ENCODE measurements at places on chromosomes 12 and 14. TPM values are rescaled to one million over a fixed set of nuclear protein-coding genes. Genes with fewer than 3 reads are reported as not detected.

The FGF6 gene
- not detected for total RNA-seq

The NRIP2 gene
- total RNA-seq = 0.25 TPM

The DBX2 gene
- 2.2 TPM for total RNA-seq

The NTS gene
- total RNA-seq = 0.49 TPM

The ESPL1 gene
- total RNA-seq = 2.2 TPM

The TMEM121 gene
- 20.2 TPM for total RNA-seq

The TAS2R20 gene
- 7.4 TPM for total RNA-seq

The TULP3 gene
- 13.0 TPM for total RNA-seq

The BCL11B gene
- total RNA-seq = 35.4 TPM

The MRPS35 gene
- total RNA-seq = 51.1 TPM

The CRIP1 gene
- total RNA-seq = 2.0 TPM

The ERBB3 gene
- 6.4 TPM for total RNA-seq

The GLIPR1 gene
- total RNA-seq = 1.2 TPM

The RND1 gene
- total RNA-seq = 27.5 TPM

The DCN gene
- total RNA-seq = 46.7 TPM

The PMCH gene
- not detected for total RNA-seq

The GSG1 gene
- not detected for total RNA-seq

The KRT3 gene
- not detected for total RNA-seq

The TAS2R30 gene
- 10.1 TPM for total RNA-seq

The DGKA gene
- total RNA-seq = 12.3 TPM

The AVPR1A gene
- 12.8 TPM for total RNA-seq

The SLCO1B1 gene
- total RNA-seq = not detected

The CATSPERB gene
- total RNA-seq = 0.74 TPM

The PROX2 gene
- not detected for total RNA-seq

The FAM222A gene
- 3.2 TPM for total RNA-seq

The ADCY6 gene
- total RNA-seq = 28.8 TPM

The NR4A1 gene
- 10.1 TPM for total RNA-seq

The KLRC1 gene
- not detected for total RNA-seq

The STXBP6 gene
- total RNA-seq = 28.0 TPM

The CLEC2B gene
- total RNA-seq = 3.7 TPM

The SLC6A15 gene
- total RNA-seq = 56.8 TPM

The RNF212B gene
- total RNA-seq = not detected

The PTCSC3 gene
- total RNA-seq = not detected

The SRGAP1 gene
- total RNA-seq = 38.8 TPM

The TEX52 gene
- total RNA-seq = not detected

The LRRK2 gene
- total RNA-seq = 7.6 TPM

The LIN7A gene
- 28.5 TPM for total RNA-seq

The SSPN gene
- 4.9 TPM for total RNA-seq

All from temporal lobe (tissue), 4 donors.